Left lung (tissue), 14 donors: ENCODE measurements at places on chromosomes 16 and 17. TPM values are rescaled to one million over a fixed set of nuclear protein-coding genes. Genes with fewer than 3 reads are reported as not detected.

GRCh38 chr17:7651665-7652387 is 1.1 kb downstream of the ATP1B2 start:
- no peak for DNase-seq

GRCh38 chr17:78637146-78637545 is 60.0 kb upstream of the DNAH17 start:
- DNase-seq = no peak

GRCh38 chr17:42695500-42695899 is 13.2 kb downstream of the CNTNAP1 start:
- DNase-seq = no peak

DNA sequence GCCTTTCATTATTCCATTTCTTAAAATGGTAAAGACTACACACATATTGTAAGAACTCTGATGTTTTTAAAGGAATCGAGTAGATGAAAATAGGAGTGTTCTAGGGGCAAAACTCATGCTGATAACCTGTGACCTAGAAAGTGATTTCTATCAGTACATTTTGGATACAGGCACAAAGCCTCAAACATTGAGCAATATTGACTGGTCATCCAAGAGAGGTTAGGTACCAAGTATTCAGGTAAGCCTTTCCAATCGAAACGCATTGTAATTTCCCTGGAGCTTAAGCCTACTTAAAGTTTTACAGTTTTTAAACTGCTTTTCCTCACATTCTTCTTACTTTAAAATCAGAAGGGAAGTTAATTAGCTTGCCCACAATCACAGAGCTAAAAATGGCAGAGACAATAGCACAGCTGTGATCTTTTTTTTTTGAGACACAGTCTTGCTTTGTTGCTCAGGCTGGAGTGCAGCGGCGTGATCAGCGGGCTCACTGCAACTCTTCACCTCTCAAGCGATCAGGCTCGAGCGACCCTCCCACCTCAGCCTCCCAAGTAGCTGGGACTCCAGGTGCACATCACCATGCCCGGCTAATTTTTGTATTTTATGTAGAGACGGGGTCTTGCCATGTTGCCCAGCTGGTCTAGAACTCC is 3.3 kb downstream of the GOT2 start:
- no peak for DNase-seq

TM4SF5 gene
- polyA plus RNA-seq = not detected

GRCh38 chr17:40559564-40559916 is 5.7 kb downstream of the CCR7 start:
- no peak for DNase-seq

MT2A gene
- polyA plus RNA-seq = 42.2 TPM

TMEM88 gene
- polyA plus RNA-seq = 19.3 TPM

SP6 gene
- 6.3 TPM for polyA plus RNA-seq

CCL4 gene
- 0.72 TPM for polyA plus RNA-seq

GRCh38 chr17:1883536-1883935 is 53.7 kb downstream of the RPA1 start:
- no peak for DNase-seq

DNA sequence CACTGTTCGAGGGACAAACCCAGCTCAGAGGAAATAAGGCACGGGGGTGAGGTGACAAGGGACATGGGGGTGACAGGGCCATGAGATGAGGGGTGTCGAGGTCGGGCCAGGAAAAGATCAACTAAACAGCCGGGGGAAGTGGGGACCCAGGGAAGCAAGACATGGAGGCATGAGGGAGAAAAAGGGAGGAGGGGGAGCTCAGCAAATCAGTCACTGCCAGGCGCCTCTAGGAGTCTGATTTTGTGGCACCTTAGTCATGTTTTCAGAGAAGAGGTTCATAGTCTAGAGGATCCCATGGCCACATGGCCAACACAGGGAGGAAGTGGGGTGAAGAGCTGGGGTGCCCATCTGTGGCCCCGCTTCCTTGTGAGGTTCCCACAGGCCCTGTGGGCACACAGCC is 814.5 kb downstream of the KCNJ18 start:
- no peak for DNase-seq

- DNase-seq = no peak
These were observed 1.9 kb upstream of the LCMT1 start for GRCh38 chr16:25109643-25110042.

TLK2 gene
- polyA plus RNA-seq = 68.7 TPM
